ENCODE measurements at places on chromosomes 5 and 9.

DNA sequence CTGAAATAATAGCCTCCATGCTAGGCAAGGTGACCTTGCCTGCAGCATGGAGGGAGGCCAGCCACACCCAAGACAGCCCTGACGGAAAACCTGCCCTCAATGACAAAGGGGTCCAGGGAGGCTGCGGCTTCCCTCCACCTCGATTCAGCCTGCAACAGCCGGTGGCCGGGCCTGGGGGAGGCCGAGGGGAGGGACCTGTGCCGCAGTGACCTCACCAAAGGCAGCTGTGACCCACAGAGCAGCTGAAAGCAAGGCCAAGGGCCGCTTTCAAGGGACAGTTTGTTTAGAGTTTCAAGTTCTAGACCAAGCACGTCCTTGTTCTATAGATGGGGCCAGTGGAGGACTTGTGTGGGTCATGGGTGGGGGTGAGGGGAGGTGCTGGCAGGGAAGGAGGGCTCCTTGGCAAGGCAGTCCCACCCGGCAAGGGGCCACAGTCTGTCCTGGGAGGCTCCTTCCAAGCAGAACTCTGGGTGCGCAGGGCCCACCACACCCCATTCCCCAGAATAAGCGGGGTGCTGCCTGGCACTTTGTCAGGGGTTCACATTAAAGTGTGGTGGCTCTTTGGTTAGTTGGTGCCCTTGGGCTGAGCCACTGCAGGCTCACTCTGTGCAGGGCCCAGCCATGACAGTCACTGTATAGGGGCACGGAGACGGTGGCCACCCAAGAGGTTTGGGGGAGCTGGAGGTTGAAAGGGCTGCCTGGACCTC, 226.5 kb downstream of the FANCC start:
- no peak for DNase-seq

DNA sequence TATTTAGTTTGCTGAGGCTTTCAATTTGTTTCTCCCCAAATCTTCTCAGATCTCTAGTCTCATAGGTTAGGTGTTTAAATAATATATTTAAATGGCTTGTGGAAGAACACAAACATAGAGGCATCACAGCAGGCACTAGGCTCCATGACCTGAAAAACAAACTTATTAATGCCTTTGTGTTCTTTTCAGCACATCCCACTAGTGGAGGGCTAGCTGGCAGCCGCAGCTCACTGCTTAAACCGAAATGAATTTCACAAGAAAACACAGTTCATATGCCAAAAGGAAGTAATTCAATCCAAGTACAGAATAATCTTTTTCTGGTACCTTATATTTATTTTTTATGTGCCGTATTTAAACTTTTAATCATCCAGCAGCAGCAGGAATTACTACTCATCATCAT, 382.5 kb downstream of the PLK2 start:
- no peak for DNase-seq

DNA sequence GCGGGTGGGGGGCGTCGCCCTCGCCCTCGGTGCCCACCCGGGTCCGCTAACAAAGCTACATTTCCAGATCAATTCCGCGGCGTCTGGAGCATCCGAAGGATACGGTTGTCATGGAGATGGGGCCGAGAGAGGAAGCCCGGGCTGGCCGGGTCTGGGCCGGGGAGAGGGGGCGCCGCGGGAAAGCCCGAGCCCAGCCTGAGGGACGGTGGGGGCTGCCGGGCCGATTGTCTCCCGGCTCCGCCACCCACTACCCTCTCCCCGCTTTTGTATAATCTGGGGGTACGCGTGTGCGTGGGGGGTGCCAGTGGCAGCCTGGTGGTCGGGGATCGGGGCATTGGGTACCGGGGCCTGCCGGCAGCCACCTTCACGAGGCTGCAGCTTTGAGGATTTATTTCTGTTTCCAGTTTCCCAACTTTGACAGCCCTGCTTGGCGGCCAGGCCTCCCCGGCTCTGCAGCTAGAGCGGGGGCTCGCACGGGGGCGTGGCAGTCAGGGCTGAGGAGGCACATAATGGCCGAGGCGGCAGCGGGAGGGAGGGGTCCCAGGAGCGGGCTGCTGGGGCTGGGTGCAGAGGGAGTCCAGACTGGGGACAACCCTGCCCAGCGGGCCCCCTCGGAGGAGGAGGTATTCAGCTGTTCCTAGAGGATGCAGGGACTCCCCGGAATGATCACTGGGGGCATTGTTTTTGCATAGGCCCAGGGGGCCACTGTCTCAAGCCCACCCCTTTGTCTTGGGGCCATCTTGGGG, 626 bp downstream of the PSD2 start:
- DNase-seq = no peak

DNA sequence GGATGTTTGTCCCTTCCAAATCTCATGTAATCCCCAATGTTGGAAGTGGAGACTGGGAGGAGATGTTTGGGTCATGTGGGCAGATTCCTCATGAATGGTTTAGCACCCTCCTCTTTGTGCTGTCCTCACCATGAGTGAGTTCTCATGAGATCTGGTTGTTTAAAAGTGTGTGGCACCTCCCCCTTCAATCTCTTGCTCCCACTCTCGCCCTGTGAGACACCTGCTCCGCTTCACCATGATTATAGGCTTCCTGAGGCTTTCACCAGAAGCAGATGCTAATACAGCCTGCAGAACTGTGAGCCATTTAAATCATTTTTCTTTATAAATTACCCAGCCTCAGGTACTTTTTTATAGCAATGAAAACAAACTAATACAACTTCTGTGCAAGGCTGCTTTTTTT, 127.3 kb upstream of the CCDC152 start:
- DNase-seq = no peak

- peak; percentile 42 for DNase-seq
Observed at GRCh38 chr5:168047043-168047668, 244.3 kb upstream of the WWC1 start.

- DNase-seq = no peak
Observed at GRCh38 chr9:112502175-112502946, 15.7 kb downstream of the KIAA1958 start.

- peak; percentile 98 for DNase-seq
Observed at GRCh38 chr9:1050125-1050895, at the start of gene DMRT2. DMRT2 (plus strand) TSS chr9:1050357; CDS start chr9:1051614, 1,257 bp downstream.

DNA sequence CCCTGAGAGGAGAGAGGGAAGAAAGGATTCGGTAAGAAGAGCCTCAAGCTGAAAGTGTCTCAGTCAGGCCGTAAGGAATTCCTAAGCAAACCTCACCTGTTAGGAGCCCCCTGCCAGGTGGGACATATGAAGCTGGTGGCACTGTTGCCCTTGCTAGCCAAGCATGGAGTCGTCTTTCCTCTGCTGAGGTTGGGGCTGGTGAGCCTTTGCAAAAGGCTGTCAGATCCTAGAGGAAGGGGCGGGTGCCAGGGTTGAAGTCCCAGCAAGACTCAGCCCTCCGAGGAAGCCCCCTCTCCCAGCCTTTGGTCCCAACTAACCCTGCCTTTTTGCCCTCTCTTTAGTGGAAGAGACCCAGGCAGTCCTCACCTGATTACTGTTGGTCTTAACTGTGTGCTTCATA, 5.5 kb upstream of the SMIM32 start:
- DNase-seq = no peak

DNA sequence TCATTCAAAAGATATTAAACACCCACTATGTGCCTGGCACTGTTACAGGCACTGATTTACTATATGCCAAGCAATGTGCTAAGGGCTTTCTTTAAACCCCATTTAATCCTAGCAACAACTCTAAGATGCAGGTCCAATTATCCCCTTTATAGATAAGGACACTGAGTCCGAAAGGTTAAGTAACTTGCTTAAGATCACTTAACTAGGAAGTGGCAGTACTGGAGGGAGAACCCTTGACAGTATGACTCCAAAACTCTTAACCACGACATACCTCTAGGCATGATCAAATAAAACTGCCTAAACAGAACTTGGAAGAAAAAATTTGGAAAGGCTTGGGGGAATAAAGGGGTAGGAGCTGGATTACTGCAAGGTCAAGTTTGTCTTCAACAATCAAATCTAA, 1.7 kb downstream of the RAB14 start:
- peak; percentile 54 for DNase-seq

- DNase-seq = no peak
Observed at GRCh38 chr5:33494466-33494865, 53.7 kb downstream of the TARS1 start.

DNA sequence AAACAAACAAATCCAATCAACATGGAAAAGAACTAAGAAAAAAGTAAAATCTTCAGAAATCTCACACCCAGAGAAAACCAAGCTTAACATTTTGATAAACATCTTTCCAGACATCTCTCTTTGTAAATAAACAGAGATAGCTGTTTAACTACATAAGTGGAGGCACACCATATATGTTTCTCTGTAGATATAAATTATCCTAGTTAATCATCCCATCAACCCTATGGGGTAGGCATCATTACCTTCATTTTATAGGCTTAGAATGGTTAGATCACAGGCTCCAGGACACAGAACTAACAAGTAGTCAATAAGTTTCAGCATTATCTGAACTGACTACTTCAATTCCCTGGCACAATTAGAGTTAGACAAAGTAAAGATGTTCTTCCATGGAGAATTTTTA, 22.4 kb upstream of the NDFIP1 start:
- no peak for DNase-seq

DNA sequence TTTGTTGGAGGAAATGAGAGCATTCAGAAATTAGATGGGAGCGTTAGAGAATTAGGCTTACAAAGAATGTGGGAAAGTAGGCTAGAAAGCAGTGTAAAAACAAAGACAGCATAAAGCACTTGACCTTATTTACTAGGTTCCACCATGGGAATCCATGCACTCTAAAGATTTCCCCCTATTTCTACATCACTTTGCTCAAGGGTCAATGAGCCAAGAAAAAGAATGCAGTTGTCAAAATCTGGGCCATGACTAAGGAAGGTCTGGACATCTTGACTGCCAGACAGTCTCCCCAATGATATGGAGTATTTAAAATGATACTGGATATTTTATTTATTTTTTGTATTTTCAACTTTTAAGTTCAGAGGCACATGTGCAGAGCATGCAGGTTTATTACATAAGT, 3.4 kb downstream of the TLR4 start:
- DNase-seq = no peak

- peak; percentile 74 for DNase-seq
Observed at GRCh38 chr5:56566374-56567249, 248.7 kb upstream of the MAP3K1 start.

DNA sequence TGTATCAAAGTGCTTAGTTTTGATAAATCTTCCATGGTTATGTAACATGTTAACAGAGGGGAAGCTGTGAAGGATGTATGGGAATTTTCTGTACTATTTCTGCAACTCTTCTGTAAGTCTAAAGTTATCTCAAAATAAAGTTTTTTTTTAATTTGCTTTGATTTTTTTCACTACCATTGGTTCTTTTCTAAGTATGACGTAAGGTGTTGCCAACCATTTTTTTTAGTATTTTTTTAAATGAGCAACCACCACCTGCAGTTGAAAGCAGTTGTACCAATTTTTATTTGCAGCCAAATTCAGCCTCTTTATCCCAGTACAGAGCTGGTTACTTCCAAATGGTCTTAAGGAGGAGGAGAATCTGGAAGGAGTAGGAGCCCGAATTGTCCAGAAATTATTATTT, 192.2 kb downstream of the CHSY3 start:
- DNase-seq = no peak

GRCh38 chr5:143742951-143743350, 69.0 kb upstream of the HMHB1 start:
- no peak for DNase-seq
